ENCODE measurements at places on chromosomes 7 and 10. TPM values are rescaled to one million over a fixed set of nuclear protein-coding genes. Genes with fewer than 3 reads are reported as not detected.

DNA sequence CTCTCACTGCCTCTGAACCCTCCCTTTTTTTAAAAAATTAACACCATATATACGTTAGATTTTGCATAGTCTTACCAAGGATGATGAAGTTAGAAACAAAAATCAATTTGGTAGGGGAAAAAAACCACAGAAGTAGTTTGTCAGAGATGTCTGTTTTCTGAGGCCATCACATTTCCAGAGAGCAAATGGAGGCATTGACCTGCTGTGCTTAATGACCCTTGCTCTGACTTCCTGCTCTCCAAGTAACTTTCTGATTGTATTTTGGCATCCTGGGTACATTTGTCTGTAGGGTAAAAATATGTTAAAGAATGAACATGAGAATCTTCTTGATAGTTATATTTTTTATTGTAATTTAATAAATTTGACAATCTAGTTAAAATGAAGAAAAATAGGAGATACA is 140.2 kb downstream of the LCOR start:
- no peak for DNase-seq

- no peak for DNase-seq
These were observed 8.9 kb upstream of the CH25H start for GRCh38 chr10:89216056-89216455.

DNA sequence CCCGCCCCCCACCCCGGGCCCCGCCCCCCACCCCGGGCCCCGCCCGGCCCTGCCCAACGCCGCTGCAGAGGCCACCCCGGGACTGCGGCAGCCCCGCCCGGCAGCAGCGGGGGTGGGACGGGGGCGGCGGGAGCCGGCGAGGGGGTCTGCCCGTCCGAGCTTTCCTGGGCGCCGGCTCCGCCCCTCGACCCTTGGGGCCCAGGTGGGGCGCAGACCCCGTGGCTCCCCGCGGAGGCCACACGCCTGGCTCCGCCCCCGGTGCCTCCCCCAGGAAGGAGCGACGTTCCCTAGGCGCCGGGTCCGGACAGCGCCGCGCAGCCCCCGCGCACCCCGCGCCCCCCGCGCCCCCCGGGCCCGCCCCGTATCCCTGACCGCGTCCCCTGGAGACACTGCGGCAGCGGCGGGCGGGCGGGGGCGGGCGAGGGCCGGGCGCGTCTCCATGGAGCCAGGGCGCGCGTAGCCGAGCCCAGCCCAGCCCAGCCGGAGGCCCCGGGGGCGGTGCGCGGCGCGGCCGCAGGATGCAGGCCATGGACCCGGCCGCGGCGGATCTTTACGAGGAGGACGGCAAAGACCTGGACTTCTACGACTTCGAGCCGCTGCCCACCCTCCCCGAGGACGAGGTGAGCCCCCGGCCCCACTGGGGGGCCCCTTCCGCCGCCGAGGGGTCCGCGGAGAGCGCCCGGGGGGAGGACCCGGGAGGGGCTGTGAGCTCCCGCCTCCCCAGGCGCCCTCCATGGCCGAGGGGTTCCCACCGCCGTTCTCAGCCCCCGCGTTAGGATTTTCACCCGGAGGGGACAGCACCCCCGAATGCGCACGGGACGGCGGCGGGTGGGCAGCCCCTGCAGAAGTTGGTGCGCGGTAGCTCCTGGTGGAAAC is at the start of gene KNDC1:
KNDC1 (plus strand) TSS at position 270 of the 876 bp plus-strand sequence; CDS start at position 519, 249 bp downstream.
- no peak for DNase-seq

GRCh38 chr10:8189458-8189857 is 135.0 kb downstream of the GATA3 start:
- no peak for DNase-seq

The SKIDA1 gene
- 0.63 TPM for total RNA-seq

The RSPH10B gene
- total RNA-seq: 0.06 TPM

The CCL24 gene
- total RNA-seq: not detected
